ENCODE measurements at places on chromosomes 16 and 17. TPM values are rescaled to one million over a fixed set of nuclear protein-coding genes. Genes with fewer than 3 reads are reported as not detected.

The LRRC37A3 gene
- total RNA-seq: 7.7 TPM

The CFAP97D1 gene
- 0.15 TPM for total RNA-seq

The OTOP3 gene
- total RNA-seq: not detected

The CD300E gene
- not detected for total RNA-seq

The PTGES3L gene
- 1.7 TPM for total RNA-seq

The GJD3 gene
- total RNA-seq: not detected

The MYH8 gene
- total RNA-seq: not detected

The ABCA9 gene
- not detected for total RNA-seq

The RNF157 gene
- 0.86 TPM for total RNA-seq

The C16orf89 gene
- 0.49 TPM for total RNA-seq

The CCDC144A gene
- 0.20 TPM for total RNA-seq

The PDIA2 gene
- 0.93 TPM for total RNA-seq

The PPP1R1B gene
- 0.49 TPM for total RNA-seq

The IRF8 gene
- total RNA-seq: 0.61 TPM

The C16orf46 gene
- 1.7 TPM for total RNA-seq

The CACNG5 gene
- total RNA-seq: not detected

The MMP25 gene
- 2.5 TPM for total RNA-seq

The C16orf86 gene
- total RNA-seq: 0.79 TPM

The IKZF3 gene
- total RNA-seq: 0.30 TPM

The GNGT2 gene
- not detected for total RNA-seq

The EEF2K gene
- 31.0 TPM for total RNA-seq

The CRYBA1 gene
- not detected for total RNA-seq

The CACNG4 gene
- not detected for total RNA-seq

The SRR gene
- 15.1 TPM for total RNA-seq

The PMP22 gene
- total RNA-seq: 28.7 TPM

The KRTAP2-1 gene
- not detected for total RNA-seq

The TBC1D26 gene
- total RNA-seq: 1.1 TPM

The BEAN1 gene
- 0.61 TPM for total RNA-seq

The ABCA3 gene
- total RNA-seq: 5.4 TPM

The NXPH3 gene
- total RNA-seq: 0.10 TPM

The KRTAP4-6 gene
- total RNA-seq: not detected

The TNS4 gene
- 36.6 TPM for total RNA-seq

The KRTAP4-1 gene
- not detected for total RNA-seq

The KRTAP2-3 gene
- total RNA-seq: 6.3 TPM

The IGSF6 gene
- not detected for total RNA-seq

The KLHL10 gene
- not detected for total RNA-seq
